Endodermal cell (in vitro differentiated cells): ENCODE measurements at places on chromosomes 3 and 15. TPM values are rescaled to one million over a fixed set of nuclear protein-coding genes. Genes with fewer than 3 reads are reported as not detected.

RIOX2 gene
- total RNA-seq: 9.1 to 13.2 TPM (median 12.5 TPM) in 3 replicates

CCR9 gene
- not detected in 2 replicates for total RNA-seq

VIPR1 gene
- total RNA-seq: 11.8 and 14.7 TPM in 2 replicates

CPNE4 gene
- 1.7 to 2.7 TPM (median 2.0 TPM) in 3 replicates for total RNA-seq

UACA gene
- total RNA-seq: 67.1 to 82.8 TPM (median 71.0 TPM) in 3 replicates

SYNPR gene
- 0.18 TPM in 1 of 2 replicates, not detected in the other for total RNA-seq

RCCD1 gene
- 19.7 to 22.6 TPM (median 20.9 TPM) in 3 replicates for total RNA-seq

ZBED2 gene
- total RNA-seq: not detected in 3 replicates

WHAMM gene
- 3.3 and 3.7 TPM in 2 replicates for total RNA-seq

AADAC gene
- not detected in 3 replicates for total RNA-seq

KCNMB3 gene
- total RNA-seq: 0.14 to 2.6 TPM (median 2.4 TPM) in 3 replicates

PCOLCE2 gene
- 11.5 to 18.3 TPM (median 17.0 TPM) in 3 replicates for total RNA-seq

GALNT15 gene
- not detected in 2 replicates for total RNA-seq

DPPA2 gene
- total RNA-seq: 1.5 to 1.7 TPM (median 1.6 TPM) in 3 replicates

ZCWPW2 gene
- total RNA-seq: 0.82 to 1.6 TPM (median 0.89 TPM) in 3 replicates

GRCh38 chr3:55157731-55158130 lies 229.9 kb upstream of the LRTM1 start:
- DNase-seq: no peak

DNA sequence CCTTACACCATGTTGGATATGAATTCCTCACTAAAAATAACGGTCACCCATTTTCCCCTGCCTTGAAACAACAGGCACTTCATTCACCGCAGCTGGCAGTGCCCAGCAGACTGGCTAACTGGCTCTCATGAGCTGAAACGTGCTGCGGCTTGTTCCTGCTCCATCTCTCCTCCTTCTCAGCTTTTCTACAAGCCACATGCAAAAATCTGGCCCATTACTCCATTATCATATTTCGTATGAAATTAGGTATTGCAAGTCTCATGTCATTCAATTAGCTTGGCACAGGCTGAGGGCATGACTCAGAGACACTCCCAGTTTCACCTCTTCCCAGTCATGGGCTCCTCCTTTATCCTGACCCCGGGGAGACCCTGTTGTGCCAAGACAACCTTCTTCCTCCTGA lies 60.0 kb downstream of the MAGEF1 start:
- DNase-seq: no peak

DNA sequence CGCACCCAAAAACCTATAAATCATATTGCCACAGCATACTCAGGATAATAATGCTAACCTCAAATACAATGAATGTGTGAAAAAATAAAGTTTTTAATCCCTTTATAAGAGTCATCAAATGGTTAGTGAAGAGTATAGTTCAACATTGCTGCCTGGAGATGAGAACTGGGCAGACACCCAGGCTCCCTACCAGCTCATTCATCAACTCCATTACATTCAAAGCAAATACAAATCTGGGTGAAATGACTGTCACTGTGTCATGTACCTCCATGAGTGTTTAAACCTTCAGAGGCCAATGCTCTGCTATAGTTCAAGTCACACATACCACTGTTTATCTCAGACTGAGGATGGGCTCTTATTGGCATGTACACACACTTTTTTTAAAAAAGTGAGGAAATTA lies 167.2 kb upstream of the KCNMB2 start:
- no peak for DNase-seq

- DNase-seq: no peak
Measured at GRCh38 chr3:99626417-99626788, 12.0 kb upstream of the COL8A1 start.

DNA sequence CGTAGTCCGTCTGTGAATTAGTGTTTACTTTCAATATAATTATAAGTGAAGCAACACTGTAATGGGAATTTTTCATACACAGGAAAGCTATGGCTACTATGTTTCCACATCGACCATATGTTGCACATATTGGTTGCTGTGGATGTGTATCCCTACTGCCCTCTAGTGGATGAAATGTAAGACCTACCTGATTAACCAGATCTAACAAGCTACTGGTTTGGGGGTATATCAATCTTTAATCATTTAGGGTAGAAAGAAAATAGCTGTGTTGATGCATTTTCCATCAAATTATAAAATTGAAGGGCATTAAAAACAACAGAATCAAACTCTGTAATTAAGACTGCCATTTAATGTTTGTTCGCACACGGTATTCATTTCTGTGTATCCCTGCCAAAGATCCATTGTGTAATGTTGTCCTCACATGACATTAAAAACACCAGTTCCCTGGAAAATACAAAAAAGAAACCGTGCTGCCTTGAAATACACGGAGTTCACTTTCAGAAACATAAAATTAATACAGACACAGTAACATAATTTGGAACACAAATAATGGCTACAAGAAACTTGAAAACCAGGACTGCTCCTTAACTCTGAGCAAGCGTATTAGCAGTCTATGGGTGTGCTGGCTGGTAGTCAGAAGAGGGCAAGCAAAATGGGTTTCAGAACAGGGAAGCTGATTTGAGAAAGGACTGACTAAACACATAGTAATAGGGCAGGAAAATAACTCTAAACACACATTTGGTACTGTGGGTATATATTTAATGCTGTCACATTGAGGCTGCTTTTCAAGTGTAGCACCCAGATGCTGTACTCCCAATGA lies 125.1 kb downstream of the TIGIT start:
- DNase-seq: no peak

- peak; percentile 81 for DNase-seq
Measured at GRCh38 chr3:10950476-10951294, 41.9 kb upstream of the SLC6A1 start.

DNA sequence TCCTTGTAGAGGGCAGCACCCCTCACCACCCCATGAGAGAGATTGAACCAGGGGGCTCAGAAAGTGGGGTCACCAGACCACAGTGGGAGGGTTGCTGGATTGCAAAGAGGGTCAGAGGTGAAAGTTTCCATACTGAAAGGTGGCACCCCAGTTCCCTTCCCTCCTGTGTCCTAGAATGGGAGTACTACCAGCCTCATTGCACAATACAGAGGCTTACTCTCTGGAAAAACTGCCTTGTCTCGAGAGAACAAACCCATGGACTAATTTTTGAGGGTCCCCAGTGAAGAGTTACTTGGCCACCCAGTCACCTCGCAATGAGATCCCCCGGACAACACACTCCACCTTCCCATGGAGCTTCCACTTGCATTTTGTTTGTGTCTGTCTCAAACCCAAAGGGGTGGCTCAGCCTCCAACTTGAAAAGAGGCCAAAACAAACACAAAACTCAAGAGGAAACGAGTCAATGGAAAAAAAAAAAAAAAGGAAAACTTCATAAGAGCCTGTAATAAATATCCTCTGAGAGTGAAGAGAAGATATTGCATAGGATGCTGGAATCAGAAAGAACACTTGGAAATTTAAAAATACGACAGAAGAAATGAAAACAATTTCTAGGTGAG lies 18.6 kb downstream of the MESP2 start:
- no peak for DNase-seq

GRCh38 chr3:188358787-188359493 lies 205.0 kb downstream of the LPP start:
- DNase-seq: no peak

GRCh38 chr15:22918056-22918455 lies 62.1 kb downstream of the CYFIP1 start:
- no peak for DNase-seq

DNA sequence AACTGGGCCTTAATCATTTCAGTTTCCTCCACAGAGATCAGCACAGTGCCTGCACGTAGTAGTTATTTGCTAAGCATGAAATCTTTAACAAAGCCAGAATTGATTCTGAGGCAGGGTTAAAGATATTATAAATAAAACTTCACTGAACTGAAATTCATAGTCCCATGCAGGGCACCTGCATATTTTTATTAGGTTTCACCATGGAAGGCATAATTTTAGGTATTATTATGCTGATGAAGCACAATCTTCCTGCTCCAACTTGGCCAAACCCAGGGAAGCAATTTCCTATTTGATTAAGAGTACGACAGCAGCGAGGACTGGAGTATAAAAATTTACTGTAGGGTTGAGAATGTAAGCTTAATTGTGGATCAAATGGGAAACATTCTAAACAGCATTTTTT lies 1070.4 kb upstream of the CFAP20DC start:
- DNase-seq: no peak

GRCh38 chr15:22735781-22736180 lies 50.7 kb upstream of the NIPA1 start:
- DNase-seq: no peak

DNA sequence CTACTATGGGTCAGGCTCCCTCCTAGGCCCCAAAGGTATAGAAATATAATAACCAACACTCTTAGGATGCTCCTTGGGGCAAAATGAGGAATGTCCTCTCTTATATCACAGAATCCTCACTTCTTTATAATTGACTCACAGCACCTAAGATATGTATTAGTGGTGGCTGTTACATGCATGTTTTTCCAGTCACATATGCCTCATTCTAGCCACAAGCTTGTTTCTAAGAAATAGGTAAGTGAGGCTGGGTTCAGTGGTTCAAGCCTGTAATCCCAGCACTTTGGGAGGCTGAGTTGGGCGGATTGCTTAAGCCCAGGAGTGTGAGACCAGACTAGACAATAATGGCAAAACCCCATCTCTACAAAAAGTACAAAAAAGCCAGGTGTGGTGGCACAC lies 57.9 kb upstream of the PSMD6 start:
- no peak for DNase-seq

DNA sequence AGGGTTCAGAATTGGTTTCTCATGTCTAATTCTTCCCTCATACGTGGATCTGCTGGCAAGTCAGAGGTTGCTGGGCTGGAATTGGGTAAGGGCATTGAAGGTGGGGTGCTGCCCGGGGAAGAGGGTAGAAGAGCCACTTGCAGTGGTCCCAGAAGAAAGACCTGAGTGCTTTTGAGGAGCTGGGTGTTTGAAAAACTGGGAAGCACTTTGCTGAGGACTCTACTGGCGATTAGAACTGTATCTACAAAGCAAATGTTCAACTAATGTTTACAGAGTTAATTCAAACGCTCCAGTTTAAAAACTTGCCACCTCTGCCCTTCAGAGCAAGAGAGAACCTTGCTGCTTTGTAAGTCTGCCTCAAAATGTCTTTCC lies 21.9 kb downstream of the TRIM71 start:
- DNase-seq: no peak

DNA sequence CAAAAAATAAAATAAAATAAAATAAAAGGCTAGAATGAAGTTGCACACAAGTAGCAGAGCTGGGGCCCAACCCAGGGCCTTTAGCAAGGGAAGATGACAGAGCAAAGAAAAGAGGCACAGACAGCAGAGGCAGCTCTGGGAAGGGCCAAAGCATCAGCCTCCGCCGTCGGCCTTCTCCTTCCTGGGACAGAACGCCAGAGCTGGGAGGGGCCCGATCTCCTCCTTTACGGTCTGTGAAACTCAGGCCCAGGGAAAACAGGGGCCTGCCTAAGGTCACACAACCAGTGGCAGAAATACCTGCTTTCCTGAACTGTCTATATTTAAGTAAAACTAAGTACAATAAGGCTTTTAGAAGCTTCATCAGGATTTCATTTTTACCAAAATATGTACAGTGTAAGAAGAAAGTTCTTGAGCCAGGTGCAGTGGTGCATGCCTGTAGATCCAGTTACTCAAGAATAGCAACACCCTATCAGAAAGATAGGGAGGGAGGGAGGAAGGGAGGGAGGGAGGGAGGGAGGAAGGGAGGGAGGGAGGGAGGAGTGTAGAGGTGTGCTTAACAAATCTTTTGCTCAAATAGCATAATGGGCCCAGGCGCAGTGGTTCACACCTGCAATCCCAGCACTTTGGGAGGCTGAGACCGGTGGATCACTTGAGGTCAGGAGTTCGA lies 43.0 kb upstream of the MUC4 start:
- DNase-seq: no peak

GRCh38 chr3:188262913-188263683 lies 109.1 kb downstream of the LPP start:
- DNase-seq: no peak

DNA sequence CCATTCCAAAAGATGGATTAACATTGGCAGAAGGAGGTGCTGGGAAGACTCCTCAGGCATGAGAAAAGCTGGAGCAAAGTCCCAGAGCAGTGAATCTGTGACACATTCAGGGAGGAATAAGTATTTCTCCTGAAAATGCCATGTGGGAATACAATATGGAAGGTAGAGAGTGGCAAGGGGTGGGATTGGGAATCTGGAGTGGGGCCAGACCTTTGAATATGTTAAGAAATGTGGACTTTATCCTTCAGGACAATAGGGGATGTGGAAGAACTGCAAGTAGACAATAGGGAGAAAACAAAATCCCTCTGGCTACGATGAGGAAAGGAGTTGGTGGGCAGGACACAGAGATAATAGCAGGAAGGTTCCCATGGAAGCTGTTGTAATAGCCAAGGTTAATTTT lies 305.6 kb upstream of the TGFBR2 start:
- no peak for DNase-seq

- DNase-seq: no peak
Measured at GRCh38 chr3:73614419-73614818, 10.3 kb downstream of the PDZRN3 start.

GRCh38 chr15:52626671-52627369 lies 52.4 kb downstream of the ATOSA start:
- DNase-seq: no peak

DNA sequence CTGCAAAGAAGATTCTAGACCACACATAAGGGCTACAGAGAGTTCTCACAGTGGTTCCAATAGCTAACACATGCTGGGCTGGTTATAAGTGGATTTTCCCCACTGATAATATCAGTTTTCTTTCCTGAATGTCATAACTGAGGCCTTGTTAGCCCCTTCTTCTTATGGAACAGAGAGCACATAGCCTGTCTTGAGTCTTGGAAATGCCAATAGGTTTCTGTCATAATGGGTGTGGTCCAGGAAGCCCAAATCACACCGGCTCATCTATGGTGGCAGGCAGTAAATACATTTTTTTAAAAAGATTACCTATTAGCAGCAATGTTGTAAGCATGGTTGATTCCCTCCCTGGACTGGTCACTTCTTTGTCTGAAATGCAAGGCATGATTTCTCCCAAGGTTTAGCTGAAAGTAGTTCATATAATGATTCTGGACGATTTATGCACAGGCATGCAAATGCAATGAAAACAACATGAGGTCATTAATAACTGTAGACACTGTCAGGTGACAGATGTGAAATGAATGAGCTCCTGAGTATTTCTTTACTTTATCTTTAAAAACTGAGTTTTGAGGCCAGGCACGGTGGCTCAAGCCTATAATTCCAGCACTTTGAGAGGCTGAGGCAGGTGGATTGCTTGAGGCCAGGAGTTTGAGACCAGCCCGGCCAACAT lies 67.2 kb upstream of the ATP2C1 start:
- DNase-seq: no peak

DNA sequence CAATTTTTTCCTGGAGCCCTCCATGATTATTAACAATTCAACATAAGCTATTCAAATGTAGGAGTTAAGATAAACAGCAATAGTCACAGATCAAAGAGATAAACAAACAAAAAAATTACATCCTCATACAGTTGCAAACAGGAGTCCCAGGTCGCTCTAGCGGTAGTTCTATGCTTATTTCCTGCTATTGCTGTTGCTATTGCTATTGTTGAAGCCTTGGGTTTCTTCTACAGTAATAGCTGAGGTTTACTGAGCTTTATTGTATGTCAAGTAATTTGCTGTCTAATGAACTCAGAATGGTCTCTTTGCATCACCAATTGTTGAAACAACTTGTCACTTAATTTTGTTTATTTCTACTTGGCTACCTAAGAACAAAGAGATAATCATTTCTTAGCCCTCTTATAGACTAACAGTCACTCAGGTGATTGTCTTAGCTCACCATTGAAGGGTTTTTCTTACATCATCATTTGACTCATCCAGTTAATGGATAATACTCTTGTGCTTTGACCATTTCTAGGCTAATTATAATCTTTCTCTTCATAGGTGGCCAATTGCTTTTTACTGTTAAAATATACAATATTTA lies 654.6 kb downstream of the MECOM start:
- no peak for DNase-seq
